NCI-H1417 treated with DMSO at 0.1 percent for 48 hours (cell line): ENCODE measurements at places on chromosomes 11 and 22.

- no peak for DNase-seq
Measured at GRCh38 chr11:130088919-130089673, 19.4 kb downstream of the APLP2 start.

DNA sequence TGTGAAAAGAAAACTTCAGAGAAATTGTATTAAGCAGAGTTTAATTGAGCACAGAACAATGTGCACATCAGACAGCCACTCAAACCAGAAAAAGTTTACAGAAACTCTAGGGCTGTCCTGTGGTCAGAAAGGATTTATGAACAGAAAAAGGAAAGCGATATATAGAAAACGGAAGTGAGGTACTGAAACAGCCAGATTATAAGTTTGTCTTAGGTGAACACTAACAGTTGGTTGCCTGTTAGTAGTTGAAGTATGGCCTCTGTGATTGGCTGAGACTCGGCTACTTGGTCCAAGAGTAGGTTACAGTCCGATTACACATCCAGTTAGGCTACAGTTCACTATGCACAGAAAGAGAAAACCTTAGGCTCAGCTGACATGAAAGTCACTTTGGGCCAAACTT is 1232.5 kb upstream of the RAG2 start:
- no peak for DNase-seq

- no peak for DNase-seq
Measured at GRCh38 chr11:72741849-72742512, 10.2 kb downstream of the ARAP1 start.

DNA sequence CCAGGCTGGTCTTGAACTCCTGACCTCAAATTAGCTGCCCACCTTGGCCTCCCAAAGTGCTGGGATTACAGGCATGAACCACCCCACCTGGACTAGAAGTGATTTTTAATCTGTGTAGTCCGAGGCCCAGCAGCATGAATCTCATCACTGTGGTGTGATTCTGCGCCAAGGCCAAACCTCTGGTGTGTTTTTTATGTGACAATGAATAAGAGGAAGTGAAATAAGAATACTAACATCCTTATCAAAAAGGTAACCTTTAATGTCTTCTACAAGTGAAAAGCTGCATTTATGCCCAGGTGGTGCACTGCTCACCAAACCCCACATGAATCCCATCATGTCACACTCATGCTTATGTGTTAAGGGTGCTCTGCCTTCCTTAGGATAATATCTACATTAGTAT is 77.1 kb upstream of the OR9Q1 start:
- no peak for DNase-seq

GRCh38 chr11:116598556-116598955 is 174.2 kb downstream of the BUD13 start:
- no peak for DNase-seq

GRCh38 chr11:130180491-130180890 is 20.9 kb downstream of the ST14 start:
- DNase-seq: no peak

DNA sequence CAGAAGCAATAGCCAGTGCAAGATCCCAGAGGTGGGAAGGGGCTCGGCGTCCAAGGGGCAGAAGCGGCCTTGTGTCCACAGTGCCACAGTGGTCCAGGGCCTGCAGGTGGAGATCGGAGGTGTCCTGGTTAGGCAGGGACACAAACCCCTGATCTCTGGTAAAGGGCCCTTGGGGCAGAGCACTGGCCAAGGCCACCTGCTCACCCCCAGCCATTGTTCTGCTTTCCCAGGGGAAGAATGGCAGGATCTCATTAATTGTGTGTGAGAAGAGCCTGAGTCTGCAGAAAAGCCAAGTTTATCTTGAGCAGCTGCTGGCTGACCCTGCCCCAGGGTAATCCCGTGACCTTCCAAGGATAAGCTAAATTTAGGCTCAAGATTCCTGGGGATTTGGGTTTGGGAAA is 3.1 kb upstream of the CLDN5 start:
- DNase-seq: no peak

DNA sequence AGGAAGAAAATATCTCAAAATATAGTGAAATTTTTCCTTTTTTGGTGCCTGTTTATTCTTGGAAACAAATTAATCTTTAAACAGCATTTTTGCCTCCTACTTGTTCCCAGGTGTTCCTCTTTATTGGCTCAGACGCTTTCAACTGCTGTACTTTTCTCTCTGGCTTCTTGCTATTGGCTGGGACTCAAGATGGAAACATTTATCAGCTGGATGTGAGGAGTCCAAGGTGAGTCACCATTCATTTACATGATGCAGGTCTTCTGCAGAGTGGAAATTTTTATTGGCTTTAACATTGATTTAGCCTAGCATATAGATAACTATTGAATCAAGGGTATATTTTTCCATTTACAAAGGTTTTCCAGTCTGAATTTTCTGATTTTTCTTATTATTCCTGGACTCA is 34.4 kb upstream of the DNAJB13 start:
- DNase-seq: no peak
